ENCODE measurements at places on chromosomes 5 and 9. TPM values are rescaled to one million over a fixed set of nuclear protein-coding genes. Genes with fewer than 3 reads are reported as not detected.

DNA sequence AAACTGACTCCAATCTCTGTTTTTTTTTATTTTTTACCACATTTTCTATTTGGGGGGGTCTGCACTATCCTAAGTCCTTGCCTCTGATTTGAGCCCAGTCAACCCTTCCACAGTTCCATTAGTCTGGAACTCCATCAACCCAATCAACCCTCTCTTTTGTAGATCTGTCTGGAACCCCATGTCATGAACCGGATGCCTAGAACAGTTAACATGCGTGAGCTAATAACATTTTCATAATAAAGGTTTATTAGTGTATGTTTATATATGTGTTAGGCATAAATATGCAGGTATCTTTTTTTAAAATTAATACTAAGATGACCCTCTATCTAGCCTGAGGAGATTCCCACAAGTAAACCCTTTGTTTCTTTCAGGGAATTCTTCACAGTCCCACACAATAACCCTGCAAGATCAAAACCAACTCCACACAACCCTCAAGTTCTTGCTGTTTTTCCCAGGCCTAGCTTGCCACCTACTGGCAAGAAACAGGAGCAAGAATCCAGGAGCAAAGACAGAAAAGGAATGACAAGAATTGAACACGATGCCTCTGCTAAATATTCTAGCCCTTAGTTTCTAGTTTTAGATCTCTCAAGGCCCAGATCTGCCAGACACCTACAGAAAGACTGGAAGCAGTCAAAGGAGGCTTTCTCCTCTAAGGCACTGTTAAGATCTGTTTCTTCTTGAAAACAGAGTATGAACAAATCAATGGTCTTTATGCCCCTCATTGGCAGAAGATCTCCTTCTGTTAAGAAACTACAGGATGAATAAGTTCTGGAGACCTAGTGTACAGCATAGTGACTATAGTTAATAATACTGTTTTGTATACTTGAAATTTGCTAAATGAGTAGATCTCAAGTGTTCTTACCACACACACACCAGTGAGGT is 100.4 kb downstream of the TRIM36 start:
- peak; percentile 51 for DNase-seq

GRCh38 chr5:73960023-73960422 is 334.0 kb downstream of the ARHGEF28 start:
- DNase-seq = no peak

- no peak for DNase-seq
These were observed 62.9 kb downstream of the ZNF354C start for GRCh38 chr5:179123109-179123426.

GRCh38 chr5:94375801-94376200 is 242.6 kb downstream of the KIAA0825 start:
- peak; percentile 30 for DNase-seq

GRCh38 chr9:31388660-31389059 is 995.8 kb upstream of the ACO1 start:
- DNase-seq = no peak

DNA sequence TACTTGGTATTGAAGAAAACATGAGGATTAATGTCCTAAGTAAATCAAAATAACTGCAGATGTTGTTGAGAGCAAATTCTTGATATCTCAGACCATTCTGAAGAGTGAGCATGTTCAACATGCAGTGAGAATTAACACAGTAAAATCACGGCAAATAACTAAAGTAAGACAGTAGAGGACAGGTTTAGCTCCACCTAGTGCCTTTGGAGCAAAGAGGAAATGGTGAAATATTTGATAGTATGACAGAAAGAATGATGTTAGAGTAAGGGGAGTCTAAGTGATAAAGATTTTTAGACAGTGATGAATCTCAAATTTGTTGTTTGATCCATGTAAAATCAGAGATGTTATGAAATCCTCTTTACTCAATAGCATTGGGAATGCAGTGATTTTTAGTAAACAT is 424.2 kb downstream of the TMEM161B start:
- no peak for DNase-seq

GRCh38 chr5:93099902-93100347 is 481.1 kb downstream of the NR2F1-AS1 start:
- DNase-seq = no peak

The COL27A1 gene
- 20.1 TPM for total RNA-seq

DNA sequence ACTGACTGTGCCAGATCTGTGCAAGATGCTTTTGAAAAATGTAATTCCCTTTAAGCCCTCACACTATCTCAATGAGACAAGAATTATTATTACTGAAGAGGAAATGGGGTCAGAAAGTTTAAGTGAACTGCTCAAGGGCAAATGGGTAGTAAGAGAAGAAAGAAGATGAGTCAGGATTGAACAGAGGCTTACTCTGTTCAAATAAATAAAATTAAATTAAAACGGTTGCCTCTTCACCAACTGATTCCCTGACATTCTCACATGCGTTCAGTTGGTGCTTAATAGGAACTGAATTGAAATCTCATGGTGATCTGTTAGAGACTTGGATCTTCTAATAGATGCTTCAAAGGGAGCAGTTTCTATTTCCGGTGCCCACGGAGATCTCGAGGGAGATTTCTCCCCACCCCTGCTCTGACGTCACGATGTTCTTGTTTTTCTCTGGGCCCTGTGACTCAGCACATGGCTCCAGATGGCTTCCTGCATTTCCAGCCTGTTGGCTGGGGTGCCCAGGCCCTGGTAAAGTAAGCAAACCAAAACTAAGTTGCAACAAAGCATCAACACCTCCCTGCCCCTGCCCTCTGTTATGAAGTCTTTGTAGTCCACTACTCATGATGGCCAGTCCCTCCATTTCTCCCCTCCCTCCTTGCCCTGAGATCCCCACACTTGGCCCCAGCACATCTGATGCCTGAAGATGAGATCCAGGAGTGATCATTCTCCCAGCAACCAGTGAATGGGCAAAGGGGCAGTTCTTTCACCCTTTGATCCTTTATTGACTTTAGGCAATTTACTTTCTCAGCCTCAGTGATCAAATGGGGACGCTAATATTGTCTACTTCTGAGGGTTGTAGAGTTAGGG is 106.1 kb upstream of the CPEB4 start:
- peak; percentile 64 for DNase-seq

The ITK gene
- total RNA-seq = not detected

DNA sequence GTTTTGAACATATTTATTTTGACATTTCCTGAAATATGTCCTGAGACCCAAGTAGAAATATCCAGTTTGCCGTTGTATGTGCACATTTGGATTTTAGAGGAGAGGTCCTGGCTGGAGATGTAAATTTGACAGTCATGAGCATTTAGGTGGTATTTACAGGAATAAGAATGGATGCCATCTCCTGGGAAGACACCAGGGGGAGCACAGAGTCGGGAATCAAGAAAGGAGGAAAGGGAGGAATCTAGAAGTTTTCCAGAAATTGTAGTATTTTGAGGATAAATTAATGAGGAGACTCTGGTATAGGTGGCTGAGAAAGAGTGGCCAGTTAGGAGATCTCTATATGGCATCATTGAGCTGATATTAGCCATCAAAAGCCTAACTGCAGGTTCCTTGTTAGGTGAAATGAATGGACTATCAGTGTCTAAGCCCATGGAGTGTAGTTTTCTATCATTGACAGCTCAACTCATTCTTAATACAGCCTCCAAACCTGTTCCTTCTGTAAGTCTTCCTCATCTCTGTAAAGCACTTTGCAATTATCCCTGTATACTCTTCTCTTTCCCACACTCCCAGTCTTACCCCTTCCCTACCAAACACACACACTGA is 7.2 kb downstream of the GAPT start:
- peak; percentile 59 for DNase-seq

The SLC23A1 gene
- total RNA-seq = 2.8 TPM

DNA sequence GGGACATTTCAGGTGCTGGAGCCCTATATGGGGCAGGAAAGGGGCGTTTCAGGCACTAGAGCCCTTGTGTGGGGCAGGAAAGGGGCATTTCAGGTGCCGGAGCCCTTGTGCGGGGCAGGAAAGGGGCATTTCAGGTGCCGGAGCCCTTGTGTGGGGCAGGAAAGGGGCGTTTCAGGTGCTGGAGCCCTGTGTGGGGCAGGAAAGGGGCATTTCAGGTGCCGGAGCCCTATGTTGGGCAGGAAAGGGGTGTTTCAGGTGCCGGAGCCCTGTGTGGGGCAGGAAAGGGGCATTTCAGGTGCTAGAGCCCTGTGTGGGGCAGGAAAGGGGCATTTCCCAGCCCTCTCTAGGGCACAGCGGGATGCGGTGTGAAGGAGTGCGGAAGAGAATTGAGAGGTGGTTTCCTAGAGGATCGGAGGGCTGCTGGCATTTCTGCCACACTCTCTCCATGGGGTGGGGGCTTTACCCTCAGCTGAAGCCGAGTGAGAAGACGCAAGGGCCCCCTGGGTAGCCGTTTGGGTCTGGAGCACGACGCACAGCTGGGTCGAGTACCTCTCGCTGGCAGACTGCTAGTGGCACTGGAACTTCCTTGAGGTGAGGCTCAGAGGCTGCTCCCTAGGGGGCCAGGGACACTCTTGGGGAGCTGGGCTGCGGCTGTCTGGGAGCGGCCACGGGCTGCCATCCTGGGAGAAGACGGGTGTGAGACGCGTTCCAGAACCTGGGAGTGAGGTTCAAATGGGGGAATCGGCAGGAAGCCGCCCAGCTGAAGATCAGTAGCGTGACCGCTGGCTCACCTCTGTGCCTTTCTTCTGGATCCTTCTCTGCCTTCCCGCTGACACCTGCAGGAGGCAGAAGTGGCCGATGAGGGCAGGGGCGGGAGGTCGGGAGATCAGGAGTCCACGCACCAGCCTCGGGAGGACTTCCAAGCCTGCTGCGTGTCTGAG is 122.6 kb upstream of the IRX4 start:
- no peak for DNase-seq

The PCDHB4 gene
- total RNA-seq = not detected

DNA sequence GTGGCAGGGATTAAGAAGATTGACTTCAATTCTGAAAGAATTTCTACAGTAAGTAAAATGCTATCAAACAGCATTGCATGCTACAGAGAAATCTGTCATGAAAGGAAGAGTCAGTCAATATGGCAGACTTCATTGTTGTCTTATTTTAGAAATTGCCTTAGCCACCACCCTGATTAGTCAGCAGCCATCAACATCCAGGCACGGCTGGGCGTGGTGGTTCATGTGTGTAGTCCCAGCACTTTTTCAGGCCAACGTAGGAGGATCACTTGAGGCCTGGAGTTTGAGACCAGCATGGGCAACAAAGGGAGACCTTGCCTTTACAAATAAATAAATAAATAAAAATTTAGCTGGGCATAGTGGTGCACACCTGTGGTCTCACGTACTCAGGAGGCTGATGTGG is 46.6 kb downstream of the RMI1 start:
- DNase-seq = no peak

The GDNF gene
- total RNA-seq = not detected

- no peak for DNase-seq
These were observed 196.2 kb upstream of the CLINT1 start for GRCh38 chr5:158055111-158055501.

- DNase-seq = no peak
These were observed 30.8 kb downstream of the ACSL6 start for GRCh38 chr5:131980696-131981095.

GRCh38 chr5:130710596-130710995 is 454.5 kb downstream of the HINT1 start:
- peak; percentile 27 for DNase-seq

- DNase-seq = no peak
These were observed 36.7 kb downstream of the ANKH start for GRCh38 chr5:14834584-14835550.

DNA sequence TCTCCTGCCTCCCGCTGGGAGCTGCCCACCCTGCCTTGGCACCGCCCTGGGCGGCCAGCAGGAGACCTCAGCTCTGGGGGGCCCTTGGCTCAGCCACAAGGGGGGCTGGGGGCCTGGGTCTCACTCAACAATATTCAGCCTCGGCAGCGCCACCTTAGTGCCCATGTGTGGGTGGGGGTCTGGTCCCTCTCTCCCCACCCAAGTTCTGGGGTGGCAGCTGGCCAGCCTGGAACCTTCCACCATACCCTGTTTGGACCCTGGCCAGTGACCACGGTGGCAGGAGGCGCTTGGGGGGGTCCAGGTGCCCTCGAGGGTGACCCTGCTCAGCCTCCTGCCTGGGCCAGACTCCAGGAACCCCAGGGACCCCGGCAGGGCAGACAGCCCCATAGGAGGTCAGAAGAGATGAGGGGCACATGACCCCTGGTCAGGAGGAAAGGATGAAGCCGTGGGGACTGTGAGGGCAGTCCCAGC is 22.2 kb downstream of the NKD2 start:
- no peak for DNase-seq

GRCh38 chr5:56632199-56632598 is 183.2 kb upstream of the MAP3K1 start:
- DNase-seq = no peak

DNA sequence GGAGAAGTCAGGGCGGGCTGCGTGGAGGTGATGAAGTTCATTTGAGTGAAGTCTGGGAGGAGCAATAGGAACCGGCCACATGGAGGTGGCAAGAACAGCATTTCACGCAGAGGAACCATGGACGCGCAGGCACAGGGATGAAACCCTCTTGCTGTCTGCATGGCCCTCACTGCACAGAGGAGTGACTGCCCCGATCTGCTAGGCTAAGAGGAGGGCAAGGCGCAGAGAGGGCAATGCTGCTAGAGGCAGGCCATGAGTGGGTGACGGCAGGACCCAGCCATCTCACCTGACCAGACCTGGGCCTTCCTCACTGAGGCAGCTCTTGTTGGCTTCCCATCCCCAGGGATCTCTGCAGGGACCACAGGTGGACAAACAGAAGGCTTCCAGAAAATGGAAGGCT is 90.3 kb downstream of the BARX1 start:
- no peak for DNase-seq

The CDKN2A gene
- 284 TPM for total RNA-seq

DNA sequence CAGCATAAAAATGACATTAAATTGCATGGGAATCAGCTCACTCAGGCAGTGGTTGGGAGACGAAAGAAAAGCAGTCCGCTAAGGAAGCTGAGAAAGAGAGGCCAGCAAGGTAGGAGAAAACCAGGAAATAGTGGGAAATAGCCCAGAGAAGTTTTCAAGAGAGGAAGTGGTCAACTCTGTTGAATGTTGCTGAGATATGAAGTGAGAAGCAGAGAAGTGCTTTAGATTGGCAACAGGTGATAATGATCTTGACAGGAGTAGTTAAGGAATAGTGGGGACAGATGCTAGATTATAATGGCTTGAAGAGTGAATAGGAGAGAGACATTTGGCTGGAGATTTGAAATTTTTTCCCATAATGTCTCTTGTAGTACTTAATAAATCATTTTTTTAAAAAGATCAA is 30.8 kb downstream of the CNTRL start:
- DNase-seq = no peak

- no peak for DNase-seq
These were observed 89.6 kb upstream of the SHB start for GRCh38 chr9:38158628-38159027.

The C5orf46 gene
- total RNA-seq = 0.97 TPM

GRCh38 chr9:75826314-75826713 is 64.2 kb upstream of the PCSK5 start:
- DNase-seq = no peak

- no peak for DNase-seq
These were observed 41.5 kb downstream of the HMCN2 start for GRCh38 chr9:130306823-130307666.

Measured in Calu3 (cell line).